ENCODE measurements at places on chromosomes 11 and 22.

DNA sequence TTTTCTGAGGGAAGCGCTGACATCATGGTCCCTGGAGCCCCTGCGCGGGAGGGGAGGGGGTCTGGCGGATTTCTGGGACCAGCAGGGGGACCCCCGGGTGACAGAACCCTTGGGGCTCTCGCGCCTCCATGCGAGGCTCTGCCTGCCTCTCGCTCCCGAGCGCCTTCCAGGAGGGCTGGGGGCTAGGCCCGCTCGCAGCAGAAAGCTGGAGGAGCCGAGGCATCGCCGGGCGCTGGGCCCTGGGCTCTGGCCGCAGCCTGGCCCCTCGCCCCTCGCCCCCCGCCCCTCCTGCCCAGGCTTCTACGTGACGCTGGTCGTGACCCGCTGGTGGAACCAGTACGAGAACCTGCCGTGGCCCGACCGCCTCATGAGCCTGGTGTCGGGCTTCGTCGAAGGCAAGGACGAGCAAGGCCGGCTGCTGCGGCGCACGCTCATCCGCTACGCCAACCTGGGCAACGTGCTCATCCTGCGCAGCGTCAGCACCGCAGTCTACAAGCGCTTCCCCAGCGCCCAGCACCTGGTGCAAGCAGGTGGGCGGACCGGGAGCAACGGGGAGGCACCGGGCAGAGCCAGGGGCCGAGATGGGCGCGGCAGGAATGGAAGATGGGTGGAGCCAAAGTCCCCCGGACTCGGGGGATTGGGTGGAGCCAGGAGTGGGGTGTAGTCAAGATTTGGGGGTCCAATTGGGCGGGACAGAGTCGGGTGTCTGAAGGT lies 5.4 kb downstream of the BEST1 start:
- peak; percentile 49 for DNase-seq

- no peak for DNase-seq
Observed at GRCh38 chr11:73320763-73321603, 12.9 kb downstream of the ARHGEF17 start.

DNA sequence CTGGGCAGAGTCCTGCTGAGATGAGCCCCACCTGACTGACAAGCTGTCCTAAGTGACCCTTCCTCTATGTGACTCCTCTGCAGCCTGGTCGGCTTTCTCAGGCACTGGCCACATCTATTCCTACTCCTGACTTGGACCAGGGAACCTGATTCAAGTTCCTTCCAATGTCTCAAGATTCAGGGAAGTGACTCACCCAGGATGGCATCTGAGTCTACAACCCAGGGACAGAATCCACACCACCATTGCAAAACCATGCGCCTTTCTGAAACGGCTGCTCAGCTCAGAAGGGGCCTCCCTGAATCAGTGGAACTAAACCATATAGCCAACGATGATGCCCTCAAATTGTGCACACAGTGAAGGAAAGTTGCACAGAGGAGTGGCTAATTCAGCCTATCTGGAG lies 63.9 kb upstream of the CSNK2A3 start:
- DNase-seq: no peak

- no peak for DNase-seq
Observed at GRCh38 chr11:132803436-132803835, 728.9 kb downstream of the OPCML start.

DNA sequence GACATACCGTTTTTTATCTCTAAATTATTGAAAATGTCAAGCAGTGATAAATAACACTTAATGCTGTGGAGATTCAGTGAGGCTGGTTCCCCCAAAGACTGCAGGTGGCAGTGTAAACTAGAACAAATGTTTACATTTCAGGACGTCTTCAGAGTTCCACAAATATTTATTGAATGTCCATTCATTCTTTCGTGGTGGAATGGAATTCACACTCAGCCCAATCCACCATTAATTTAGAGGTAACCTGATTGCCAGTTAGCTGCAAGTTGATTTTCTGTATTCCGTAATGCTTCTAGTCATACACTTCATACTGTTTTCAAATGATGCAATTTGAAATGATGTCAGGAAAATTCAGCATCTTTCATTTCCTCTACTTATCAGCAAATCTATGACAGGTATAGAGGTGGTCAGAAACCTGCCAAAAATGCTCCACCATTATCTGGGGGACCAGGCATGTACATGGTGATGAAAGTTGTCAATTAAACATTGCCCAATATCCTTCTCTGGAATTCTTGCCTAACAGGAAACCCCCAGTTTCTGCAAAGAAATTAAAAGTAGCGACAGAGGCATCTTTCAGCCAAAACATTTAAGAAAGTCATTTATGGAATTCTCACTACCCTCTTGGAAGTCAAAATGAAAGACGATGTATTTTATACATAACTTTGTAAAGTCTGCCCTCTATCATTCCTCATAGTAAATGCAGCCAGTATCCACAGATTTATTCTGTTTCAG lies 94.3 kb upstream of the BMAL1 start:
- no peak for DNase-seq

- DNase-seq: no peak
Observed at GRCh38 chr22:33932997-33933396, 12.7 kb upstream of the LARGE1 start.

DNA sequence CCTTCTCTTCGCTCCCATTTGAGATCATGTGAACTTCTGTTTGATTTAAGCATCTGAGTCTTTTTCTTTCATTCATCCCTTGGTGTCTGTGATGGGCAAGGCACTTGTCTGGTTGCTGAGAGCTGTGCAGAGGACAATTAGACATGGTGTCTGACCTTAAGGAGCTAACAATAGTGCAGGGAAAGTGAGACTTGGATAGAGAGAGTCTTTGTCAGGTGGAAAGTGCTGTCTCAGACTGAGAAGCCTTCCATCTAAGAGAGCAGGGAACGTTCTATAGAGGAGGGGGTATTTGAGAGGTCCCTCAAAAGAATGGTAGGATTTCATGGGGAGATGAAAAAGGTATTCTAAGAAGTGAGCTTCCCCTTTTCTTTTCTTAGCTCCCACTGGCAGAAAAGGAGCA lies 14.1 kb downstream of the MICAL3 start:
- DNase-seq: no peak

DNA sequence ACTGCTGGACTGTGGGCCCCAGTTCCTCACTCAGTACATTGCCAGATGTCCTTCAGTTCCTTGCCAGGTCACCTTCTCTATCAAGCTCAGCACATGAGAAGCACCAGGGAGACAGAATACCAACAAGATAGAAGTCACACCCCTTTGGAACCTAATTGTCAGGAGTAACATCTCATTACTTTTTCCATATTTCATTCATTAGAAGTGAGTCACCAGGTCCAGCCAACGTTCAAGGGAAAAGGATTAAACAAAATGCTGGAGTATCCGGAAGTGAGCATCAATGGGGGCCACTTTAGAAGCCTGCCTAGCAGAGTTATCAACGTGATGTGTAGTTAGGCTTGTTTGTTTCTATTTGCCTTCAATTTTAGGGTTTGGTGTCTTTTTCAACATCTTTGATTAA lies 569.3 kb downstream of the MIAT start:
- DNase-seq: no peak

GRCh38 chr11:131841028-131841427 lies 470.6 kb downstream of the NTM start:
- no peak for DNase-seq

DNA sequence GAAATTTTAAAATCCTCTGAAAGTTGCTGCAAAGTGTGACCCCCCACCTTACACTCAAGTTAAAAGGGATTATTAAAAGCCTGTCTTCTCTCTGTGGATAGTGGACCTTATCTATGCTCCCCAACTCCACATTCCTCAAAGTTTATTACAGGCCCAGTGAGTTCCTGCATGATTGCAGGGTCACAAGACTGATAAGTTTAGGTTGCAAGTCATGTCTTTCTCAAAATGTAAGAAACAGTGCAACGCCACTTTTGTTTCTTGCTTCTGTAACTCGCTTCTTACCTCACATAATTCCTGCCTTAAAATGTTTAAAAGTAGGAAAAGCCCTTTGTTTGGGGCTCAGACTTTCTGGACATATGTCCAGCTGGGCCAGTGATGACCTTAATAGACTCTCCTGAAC lies 38.4 kb upstream of the GLYAT start:
- DNase-seq: no peak

- DNase-seq: no peak
Observed at GRCh38 chr11:92137747-92138146, 86.9 kb upstream of the FAT3 start.

- DNase-seq: peak; percentile 78
Observed at GRCh38 chr11:134033696-134034491, 35.0 kb upstream of the JAM3 start.
